Neuronal stem cell (in vitro differentiated cells): ENCODE measurements at places on chromosomes 6 and 20.
A peak's percentile ranks its signal among the peaks of the same experiment; 100 is the strongest.

GRCh38 chr6:151773382-151773781 is 34.1 kb upstream of the ESR1 start:
- DNase-seq, result no peak

DNA sequence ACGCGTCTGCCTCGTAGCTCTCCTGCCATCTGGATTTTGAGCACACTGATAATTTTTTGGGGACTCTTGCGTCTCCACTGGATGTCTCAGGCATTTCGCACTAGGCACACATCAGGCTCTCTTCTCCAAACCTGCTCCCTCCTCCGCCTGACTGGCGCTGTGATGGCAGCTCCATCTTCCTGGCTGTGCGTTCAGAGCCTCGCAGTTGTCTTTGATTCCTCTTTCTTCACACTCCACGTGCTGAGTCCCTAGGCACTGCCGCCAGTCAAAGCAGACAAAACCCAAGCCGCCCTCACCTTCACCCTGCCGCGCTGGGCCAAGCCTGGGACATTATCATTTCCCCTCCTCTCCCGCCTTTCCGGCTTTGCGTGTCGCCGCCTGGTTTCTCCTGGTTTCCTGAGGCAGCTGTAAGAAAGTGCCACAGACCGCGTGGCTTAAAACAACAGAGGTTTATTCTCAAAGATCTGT is 778 bp downstream of the PSMG4 start:
- no peak for DNase-seq

DNA sequence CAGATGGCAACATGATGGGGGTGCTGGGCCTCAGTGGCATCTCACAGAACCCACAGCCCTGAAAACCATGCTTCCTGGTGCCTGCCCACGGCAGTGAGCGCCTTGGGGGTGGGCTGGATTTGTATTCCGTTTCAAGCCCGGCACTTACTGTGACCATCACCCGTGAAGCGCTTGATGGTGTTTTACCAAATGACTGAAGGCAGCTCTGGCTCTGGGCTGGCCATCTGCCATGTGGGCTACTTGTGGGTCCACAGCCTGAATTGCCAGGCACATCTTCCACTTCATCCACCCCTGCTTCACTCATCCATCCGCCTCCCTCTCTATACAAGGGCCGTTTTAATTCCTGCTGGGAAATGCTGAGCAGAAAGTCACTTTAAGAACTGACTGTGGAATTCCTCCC is 250.9 kb upstream of the GMDS start:
- no peak for DNase-seq

GRCh38 chr20:24913076-24913628 is 35.9 kb upstream of the CST7 start:
- DNase-seq, result no peak

DNA sequence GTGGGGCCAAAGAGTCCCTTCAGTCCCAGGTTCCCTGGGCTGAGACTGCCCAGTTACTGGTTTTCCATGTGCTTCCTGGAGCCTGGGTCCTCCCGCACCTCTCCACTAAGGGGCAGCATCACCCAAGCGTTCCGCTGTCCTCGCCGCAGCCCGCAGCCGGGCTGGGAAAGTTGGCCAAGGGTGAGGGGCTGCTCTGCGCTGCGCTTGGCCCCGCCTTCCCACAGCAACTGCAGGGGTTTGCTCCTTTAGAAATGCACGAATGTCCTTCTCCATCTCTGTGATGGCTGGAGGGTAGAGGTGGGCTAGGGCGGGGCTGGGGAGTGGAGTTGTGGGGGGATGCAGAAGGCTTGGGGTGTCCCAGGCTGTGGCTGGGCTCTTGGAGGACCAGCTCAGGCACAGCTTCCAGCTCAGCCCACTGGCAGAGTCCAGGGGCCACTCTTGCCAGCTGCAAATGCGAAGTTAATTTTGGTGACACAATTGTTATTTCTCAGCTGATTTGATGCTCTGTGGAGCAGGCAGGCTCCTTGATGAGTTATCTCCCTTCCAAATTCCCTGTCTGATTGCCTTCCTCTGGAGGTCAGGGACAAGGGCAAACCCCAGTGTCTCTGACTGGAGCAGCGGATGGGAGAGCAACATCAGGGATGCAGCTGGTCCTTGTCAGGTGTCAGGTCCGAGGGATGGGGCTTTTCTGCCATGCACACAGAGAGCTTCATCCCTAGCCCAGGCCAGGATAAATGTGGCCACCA is 63.2 kb downstream of the NOL4L start:
- peak; percentile 73 for DNase-seq

DNA sequence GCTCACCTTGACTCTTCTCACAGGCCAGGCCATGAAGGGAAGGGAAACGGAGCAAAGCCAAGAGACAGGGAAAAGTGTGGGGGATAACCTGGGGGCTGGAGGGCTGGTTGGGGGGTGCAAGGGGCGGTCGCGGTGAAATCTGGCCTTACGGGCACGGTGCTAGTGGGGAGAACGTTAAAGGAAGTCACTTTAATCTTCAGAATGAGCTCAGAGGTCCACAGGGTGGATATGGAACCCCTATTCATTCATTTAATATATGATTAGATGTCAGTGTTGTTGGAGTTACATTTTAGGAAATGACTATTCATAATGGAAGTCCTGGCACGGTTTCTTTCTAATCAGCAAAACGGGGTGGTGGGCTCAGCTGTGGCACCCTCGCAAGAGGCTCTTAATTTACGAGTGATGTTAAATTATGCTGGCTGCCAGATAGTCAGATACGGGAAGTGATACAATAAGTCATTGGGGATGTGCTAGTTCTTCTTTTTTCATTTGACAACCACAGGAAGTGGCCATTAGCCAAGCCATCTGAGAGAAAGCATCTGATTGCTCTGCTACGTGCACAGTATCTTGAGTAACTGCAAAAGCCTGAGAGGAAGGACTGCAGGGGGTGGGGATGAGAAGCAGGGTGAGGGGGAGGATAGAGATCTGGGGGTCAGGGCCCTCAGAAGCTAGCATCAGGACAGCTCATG is 253.0 kb downstream of the QKI start:
- no peak for DNase-seq

DNA sequence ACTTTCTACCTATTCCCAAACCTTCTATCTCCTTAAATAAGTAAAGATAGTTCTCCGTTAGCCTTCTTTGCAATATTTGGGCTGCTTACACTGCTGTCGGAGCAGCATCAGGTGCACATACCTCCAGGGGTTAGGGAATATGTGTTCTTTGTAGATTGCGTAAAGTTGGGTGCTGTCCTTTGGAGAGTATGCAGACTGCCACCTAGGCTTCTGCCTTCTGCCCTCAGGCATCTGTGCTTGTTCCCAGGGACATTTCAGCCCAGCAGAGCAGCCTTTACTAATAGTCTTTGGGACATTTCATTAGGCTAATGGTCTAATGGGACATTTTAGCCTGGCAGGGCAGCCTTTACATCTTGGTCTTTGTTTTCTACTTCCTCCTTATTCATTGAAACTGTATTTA is 260.6 kb downstream of the TPBG start:
- DNase-seq, result no peak

DNA sequence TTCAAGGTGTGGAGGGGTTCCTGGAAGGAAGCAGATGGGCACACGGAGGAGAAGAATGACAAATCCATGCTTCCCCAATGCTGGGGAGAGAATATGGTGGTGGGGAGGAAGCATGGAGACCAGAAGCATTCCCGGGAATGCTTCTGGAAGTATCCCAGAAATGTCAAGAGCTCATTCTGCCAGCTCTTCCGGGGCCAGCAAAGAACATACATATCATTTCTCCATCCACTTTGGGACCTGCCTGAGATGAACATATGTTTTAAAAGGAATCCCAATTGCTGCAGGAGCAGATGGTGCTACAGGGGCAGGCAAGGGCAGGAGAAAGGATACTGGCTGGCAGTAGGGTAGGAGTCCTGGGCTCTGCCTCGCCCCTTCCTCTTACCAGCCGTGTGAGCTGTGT is 37.9 kb upstream of the CCDC167 start:
- DNase-seq, result no peak

DNA sequence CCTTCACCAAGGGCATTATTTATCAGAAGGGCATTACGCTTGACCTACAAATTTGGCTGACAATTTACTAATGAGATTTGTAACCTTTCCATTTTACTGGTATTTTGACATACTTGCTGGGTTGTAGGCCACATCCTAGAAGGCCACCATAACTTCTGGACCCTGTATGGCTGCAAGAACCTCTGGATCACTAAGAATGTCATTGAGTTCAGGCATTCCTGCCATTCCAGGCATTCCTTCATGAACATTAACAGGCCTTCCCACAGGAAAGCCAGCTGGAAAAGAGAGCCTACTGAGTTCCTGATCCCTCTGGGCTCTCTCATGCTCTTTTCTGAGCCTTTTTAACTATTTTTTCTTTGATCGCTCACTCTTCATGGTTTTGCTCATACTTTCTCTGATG is 28.4 kb upstream of the SLC35A1 start:
- DNase-seq, result peak; percentile 48

- no peak for DNase-seq
Measured at GRCh38 chr20:53847139-53847836, 223.1 kb downstream of the BCAS1 start.

- no peak for DNase-seq
Measured at GRCh38 chr6:112437058-112437457, 89.9 kb downstream of the RFPL4B start.

DNA sequence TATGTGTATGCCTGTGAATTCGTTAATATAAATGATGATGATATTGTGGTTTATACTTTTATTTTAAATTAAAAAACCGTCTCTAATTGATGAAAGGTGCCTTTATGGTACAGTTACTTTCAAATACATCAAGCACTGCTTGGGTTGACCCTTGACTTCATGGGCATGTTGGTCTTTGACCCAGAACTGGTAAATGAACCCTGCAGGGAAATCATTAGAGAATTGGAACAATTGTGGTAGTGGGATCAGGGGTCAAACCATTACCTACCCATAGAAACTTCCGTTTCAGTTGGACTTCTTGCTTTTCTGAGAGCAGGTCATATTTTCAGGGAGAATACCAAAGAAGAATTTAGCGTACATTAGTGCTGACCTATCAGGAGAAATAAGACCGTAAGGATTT is 258.0 kb downstream of the TMEM242 start:
- no peak for DNase-seq

DNA sequence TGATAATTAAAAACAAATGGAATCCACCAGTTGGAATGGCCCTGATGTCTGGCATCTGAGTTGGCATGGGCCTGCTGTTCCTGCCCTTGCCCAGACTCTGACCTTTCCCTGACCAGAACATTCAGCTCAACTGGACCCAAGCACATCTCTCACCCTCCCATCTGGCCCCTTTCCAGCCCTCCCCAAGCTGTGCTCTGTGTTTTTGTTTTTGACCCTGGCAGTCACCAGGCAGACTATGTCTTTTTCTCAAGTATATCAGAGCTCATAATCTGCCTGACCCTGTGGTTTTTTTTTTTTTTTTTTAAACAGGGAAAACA is 117.6 kb downstream of the TRDN start:
- no peak for DNase-seq

DNA sequence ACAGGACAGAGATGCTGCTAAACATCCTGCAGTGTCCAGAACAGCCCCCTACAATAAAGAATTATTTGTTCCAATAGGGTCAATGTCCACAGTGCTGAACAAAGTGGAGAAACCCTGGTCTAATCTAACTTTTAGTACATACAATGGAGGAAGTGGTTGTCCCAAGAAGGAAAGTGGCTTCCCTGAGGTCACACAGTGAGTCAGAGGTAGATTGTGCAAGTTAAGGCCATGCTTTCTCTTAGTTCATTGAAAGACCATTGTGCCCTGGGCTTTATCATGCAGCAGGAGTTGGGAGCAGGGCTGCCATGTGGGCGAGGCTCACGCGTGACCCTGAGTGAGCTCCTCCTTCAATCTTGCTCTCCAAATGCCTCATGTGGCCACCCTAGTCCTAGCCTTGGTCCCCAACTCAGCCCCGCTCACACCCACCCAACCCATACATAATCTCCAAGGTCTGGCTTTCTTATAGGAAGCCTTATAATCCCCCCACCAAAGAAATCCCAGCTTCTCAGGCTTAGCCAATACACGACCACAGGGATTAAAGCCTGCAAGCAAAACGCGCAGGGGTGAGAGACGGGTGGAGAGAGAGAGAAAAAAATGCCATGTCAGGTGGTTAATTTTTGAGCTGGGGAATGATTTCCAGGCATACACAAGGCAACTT is 19.9 kb downstream of the SLC13A3 start:
- DNase-seq, result no peak

- DNase-seq, result no peak
Measured at GRCh38 chr20:1952737-1953530, 40.9 kb downstream of the PDYN start.

DNA sequence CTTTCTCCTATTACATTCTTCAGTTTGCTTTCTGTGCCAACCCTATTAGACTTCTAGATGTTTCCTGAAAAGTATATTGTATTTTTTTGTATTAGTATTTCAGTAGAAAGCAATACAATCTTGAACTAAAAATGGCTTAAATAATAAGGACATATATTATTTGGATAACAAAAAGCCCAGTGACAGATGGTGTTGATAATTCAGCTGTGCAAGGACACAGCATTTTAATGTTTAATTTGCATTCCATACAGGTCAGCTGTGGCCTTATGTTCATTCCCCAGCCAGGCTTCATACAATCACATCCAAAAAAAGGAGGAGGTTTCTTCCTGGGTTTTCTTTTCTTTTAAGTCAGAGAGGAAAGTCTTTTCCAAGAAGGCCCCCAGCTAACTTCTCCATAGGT is 236.9 kb downstream of the CD109 start:
- no peak for DNase-seq

GRCh38 chr6:20946022-20946421 is 411.8 kb downstream of the CDKAL1 start:
- DNase-seq, result no peak

- DNase-seq, result no peak
Measured at GRCh38 chr6:38634518-38634917, 5.2 kb downstream of the BTBD9 start.

GRCh38 chr6:135583256-135583761 is 85.8 kb upstream of the AHI1 start:
- DNase-seq, result no peak

DNA sequence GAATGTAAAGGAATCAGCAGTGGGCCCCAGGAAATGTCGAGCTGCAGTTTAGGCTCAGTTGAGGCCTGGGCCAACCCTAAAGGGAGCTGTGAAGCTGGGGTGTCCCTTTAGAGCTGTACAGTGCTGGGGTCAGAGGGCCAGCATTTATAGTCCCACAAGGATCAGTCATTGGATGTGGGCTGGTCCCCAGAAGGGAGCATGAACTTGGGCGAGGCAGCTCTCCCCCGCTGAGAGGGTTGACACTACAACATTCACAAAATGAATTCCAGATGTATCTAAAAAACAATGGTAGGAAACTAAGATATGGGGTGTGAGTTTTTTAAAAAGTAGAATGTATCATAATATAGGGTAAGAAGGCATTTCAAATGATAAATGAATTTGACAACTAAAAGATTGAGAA is 29.7 kb upstream of the TMX4 start:
- no peak for DNase-seq

- DNase-seq, result no peak
Measured at GRCh38 chr20:53890443-53891305, 179.7 kb downstream of the BCAS1 start.
